ENCODE measurements at places on chromosomes 13 and 19.

- DNase-seq, result no peak
These were observed 2.3 kb downstream of the DDX39A start for GRCh38 chr19:14416817-14417231.

GRCh38 chr13:37216331-37216730 lies 110.9 kb upstream of the CSNK1A1L start:
- DNase-seq, result no peak

DNA sequence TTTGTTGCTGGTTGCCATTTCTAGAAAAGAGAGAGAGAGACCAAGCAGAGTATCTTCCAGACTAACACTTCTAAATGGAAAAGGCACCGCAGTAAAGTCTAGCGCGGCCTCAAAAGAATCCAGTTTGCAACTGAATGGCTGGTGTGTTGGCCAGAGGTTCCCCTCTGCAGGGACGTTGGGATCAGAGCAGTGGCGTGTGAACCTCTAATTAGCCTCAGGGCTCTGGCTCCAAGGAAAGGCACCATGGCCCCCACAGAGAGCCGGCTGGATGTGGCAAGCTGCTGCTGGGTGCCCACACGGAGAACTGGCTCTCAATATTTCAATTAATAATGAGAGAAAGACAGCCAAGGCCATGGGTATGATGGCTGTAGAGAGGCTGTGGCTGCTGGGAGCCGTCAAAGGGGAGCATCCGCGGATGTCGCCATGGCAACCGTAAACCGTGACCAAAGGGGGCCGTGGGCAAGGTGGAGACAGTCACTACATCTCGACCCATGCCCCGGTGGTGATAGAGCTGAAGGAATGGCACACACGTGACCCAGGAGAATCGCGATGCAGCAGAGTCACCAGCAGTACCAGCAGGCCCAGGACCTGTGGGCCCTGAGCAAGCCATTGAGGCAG lies 9.5 kb downstream of the VSTM2B start:
- DNase-seq, result no peak

GRCh38 chr13:24141333-24141910 lies 19.1 kb upstream of the SPATA13 start:
- DNase-seq, result no peak

GRCh38 chr13:36753176-36753575 lies 65.8 kb upstream of the RFXAP start:
- no peak for DNase-seq

DNA sequence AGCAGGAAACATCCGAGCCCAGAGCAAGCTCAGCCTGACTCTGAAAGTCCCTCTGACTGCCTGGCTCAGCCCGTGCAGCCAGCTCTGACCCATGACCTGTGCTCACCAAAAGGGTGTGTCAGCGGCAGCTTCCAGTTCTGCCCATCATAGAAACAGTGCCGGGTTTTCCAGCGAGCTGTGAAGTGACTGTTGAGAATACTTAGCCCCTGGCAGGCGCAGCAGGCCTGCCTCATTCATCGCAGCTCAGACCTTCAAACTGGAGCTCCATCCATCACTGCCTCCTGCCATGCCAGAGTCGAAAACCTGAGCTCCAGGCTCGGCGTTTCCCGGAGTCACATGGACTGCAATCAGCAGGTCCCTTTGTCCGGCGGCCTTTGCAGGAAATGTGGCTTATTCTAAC lies 16.3 kb upstream of the GSX1 start:
- DNase-seq, result no peak

DNA sequence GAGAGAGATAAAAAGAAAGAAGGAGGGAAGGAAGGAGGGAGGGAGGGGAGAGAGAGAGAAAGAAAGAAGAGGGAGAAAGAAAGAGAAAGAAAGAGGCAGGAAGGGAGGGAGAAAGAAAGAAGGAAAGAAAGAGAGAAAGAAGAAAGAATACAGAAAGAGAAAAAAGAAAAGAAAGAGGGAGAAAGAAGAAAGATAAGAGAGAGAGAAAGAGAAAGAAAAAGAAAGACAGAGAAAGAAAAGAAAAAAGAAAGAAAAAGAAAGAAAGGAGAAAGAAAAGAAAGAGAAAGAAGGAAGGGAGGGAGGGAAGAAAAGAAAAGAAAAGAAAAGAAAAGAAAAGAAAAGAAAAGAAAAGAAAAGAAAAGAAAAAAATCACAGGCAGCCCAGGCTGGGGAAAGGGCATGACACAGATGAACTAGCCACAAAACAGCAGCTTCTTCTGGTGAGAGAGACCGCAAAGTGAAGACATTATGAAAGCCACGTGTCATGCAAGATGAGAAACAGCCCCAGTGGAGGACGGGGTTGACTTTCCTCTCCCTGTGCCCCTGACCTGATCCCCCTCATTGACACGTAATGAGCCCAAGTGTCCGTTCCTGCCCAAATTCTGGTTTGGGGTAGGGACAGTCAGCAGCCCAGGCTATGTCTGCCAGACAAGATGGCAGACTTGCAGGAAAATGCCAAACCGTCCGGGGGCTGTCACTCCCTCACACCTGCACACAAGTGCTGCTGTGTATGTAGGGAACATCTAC lies 102.1 kb downstream of the INSR start:
- peak; percentile 60 for DNase-seq
